Cortex of kidney (tissue), 1 donor: ENCODE measurements at places on chromosomes 11 and 22.

GRCh38 chr22:17754233-17754925 lies 19.9 kb downstream of the BID start:
- DNase-seq, result no peak

DNA sequence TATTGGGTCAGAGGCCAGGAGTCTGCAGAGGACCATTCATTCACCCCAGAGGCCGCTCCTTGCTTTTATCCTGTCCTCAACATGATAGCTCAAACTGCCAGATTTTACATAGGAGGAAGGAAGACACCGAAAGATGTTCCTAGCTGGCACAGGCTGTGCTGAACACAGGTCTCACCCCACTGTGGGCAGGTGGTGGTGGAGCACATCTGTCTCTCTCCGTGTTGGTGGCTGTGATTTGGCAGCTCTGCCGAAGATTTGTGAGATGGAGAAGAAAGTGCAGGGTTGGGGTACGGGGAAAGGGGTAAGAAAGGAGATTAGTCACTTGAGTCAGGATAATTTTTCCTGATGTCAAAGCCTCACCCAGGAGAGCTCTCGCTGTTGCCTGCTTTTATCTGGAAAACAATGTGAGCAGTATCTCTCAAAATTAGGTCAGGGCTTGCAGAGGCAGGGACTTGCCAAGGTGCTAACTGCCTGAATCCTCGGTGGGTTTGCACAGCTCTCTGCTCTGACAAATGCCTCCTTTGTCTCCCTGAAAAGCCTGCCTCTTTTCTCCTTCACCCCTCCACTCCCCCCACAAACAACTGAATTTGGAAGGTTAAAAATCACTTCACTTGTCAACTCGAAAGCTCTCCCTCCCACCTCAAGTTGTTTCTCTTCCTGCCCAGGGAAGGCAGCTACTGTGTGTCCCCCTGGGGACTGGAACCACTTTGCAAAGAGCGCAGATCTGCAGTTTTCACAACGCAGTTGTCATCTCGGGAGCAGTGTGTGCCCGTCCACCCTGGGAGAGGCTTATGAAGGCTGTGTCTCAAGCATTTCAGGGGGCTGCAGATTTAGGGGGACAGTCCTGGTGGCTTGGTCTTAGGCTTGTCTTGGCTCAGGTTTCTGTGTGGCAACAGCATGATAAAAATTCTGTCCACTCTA lies 299.7 kb downstream of the ST3GAL4 start:
- no peak for DNase-seq

DNA sequence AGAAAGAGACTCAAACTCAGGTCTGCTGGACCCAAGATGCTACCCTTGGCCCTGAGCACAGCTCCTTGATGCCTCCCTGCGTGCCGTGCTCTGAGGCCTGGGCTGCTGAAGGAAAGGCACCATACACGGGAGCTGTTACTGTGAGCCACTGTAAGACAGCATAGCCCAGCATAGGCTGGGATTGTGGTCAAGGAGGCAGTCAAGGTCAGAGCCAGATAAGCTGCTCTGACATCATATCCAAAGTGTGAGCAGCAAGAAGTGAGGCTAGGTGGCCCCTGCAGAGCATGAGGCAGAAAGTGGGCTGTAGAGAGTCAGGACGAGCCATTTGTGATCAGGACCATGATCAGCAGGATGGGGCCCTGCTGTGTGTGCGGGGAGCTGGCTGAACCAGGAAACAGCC lies 7.7 kb downstream of the SLC22A8 start:
- DNase-seq, result no peak

GRCh38 chr22:31616315-31616980 lies 45.6 kb downstream of the PISD start:
- DNase-seq, result no peak

DNA sequence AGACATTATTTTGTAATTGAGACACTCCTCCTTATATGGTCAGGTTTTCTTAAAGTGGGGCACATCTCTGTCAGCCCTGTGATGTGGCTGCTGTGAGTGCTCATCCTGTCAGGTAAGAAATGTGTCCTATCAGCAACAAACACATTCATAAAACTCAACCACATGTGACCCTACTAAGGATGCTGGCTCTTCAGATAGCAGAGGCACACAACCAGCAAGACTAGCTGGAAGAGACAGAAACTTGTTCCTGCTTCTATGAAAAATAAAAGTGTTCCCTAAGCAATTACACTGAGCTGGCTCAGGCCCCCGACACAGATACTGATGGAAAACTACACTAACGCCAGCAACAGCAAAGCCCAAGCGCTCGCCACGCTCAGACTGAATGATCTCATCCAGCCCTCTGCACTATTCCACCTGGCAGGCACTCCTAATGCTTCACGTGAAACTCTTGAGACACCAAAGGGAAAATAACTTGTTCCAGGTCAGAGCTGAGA lies 49.8 kb upstream of the CYP2D6 start:
- no peak for DNase-seq

DNA sequence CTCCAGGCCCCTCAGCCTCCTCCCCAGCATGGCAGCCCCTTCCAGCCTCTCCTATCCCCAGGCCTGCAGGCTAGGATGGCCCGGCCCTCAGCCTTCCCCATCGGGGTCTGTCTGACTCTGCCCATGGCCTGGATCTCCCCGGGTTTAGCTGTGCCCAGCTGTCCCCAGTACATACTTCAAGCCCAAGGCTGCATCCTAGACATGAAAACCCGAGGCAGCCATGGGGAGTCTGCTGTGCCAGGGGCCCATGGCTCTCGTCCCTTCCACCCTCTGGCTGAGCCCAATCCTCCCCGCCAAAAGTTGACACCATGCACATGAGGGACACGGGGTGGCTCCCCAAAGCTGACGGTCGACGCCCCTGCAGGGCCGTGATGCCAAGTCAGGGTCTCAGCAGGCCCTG lies 22.2 kb upstream of the FADD start:
- DNase-seq, result no peak

DNA sequence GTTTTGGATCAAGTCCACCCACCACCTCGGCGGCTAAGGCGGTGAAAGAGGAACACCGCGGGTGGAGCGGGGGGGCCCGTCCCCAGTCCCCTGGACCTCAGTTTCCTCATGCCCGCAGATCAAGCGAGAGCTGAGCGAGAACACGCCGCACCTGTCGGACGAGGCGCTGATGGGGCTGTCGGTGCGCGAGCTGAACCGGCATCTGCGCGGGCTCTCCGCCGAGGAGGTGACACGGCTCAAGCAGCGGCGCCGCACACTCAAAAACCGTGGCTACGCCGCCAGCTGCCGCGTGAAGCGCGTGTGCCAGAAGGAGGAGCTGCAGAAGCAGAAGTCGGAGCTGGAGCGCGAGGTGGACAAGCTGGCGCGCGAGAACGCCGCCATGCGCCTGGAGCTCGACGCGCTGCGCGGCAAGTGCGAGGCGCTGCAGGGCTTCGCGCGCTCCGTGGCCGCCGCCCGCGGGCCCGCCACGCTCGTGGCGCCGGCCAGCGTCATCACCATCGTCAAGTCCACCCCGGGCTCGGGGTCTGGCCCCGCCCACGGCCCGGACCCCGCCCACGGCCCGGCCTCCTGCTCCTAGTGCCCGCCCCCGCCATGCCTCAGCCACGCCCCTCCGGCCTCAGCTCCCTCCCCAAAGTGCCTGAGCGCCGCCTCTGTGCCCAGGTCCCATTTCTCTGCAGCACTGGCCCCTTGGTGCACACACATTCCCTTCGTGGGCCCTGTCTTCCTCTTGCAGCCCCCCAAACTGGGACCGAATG lies 12.7 kb downstream of the MAFF start:
- DNase-seq, result no peak

DNA sequence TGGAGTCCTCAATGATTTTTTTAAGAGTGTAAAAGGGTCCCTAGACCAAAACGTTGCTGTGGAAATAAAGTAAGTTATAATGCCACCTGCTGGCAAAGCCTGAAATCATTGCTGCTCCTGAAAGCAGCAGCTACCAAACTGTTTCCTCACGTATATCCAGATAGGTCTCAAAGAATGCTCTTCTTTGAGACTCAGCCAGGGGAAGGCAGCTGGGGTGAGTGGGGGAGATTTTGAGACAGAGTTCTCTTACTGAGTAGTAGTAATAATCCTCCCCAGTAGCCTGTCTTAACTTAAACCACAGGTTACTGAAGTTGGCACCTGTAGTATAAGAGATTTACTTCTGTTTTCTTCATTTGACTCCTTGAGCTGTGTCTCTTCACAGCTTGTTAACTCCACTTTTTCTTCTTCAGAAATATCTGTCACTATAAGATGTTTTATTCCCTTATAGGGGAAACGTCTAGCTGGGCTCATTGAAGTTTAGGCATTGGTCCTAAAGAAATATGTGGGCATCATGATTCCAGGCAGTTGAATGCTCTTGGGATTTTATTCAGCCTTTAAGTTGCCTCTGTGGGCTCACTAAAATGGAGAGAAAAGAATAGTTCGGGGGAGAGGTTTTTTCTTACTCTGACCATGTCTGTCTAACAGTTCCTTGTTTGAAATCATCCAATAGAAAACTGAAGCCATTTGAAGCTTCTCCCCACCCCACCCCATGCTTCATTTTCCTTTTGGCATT lies 77.9 kb downstream of the BTBD10 start:
- DNase-seq, result no peak

DNA sequence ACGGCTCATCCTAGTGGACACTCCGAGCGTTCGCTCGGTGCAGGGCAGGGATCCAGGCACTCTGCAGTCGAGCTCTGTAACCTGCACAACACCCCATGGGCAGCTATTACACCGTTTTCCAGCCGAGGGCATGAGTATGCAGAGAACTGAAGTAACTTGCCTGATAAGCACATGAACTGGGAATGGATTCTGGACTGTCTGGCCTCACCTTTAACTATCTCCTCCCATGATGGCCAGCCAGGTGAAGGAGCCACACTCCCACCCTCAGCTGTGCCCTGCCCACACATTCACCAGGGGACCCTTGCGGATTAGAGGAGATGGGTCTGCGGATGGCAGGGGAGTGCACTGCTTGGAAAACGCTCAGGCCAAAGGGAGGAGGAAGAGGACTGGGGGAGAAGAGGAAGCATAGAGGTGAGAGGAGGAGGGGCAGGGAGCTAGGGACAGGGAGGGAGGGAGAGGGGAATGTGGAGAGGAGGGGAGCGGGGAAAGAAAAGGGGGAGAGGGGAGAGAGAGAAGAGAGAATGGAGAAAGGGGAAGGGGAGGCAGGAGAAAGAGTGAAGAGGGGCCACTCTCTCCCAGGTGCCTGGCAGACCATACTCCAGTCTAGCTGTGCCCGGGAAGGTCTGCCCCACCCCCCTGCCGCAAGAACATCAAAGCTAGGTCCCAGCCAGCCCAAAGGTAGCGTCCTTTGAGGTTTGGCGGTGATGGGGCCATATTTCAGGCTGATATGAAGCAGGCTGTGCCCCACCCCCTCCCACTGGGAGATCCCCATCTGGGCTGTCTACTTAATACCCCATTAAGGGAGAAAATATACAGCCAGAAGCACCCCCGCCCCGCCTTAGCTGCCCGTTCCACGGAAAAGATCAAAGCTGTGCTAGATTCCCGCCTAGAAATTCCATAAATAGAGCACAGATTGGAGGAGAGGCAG lies 33.2 kb upstream of the TCF20 start:
- DNase-seq, result no peak

GRCh38 chr11:34650528-34650927 lies 29.6 kb downstream of the EHF start:
- no peak for DNase-seq

- DNase-seq, result no peak
Measured at GRCh38 chr11:87281496-87281895, 243.8 kb downstream of the TMEM135 start.

DNA sequence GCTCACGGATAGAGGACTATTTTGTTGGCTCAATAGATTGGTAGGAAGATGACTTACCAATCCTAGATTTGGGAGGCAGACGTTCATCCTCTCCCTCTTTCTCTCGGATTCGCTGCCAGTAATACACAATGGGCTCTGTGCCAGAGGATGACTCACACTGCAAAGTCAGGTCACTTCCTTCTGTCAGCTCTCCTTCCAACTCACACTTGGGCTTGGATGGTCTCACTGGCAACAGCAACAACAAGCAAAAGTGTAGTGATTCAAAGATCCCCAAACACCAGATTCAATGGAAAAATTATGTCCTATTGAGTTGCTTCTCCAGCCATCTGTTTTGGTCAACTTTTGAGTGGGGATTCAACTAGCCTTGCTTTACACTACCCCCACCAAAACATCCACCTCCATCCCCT lies 21.7 kb upstream of the HSPA8 start:
- DNase-seq, result no peak
